ENCODE measurements at places on chromosomes 1 and 21.

DNA sequence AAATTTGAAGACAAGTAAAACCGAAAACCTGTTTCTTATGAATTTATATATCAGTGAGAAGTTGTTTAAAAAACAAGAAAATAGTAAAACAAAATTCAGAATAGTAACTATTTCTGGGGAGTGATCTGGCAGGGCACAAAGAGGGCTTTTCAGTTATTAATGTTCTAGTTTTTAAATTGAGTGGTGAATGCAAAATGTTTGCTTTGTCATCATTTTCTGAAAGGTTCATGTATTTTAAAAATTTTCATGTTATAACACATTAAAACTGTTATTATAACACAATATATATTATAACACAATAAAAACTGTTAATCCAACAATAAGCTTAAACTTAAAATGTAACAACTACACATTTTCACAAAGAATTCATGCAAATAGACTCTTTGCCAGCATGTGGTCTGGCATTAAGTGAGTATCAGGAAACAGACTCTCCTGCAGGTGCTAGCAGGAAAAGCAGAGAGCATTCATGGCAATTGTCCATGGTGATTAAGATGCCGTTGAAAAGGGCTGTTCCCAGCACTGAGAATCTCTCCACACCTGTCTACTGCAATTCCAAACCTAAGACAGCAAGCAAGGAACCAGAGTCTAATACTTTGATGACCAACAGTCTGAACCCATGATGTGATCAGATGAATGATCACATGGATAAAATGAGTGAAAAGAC is 204.9 kb downstream of the TBX15 start:
- no peak for DNase-seq

DNA sequence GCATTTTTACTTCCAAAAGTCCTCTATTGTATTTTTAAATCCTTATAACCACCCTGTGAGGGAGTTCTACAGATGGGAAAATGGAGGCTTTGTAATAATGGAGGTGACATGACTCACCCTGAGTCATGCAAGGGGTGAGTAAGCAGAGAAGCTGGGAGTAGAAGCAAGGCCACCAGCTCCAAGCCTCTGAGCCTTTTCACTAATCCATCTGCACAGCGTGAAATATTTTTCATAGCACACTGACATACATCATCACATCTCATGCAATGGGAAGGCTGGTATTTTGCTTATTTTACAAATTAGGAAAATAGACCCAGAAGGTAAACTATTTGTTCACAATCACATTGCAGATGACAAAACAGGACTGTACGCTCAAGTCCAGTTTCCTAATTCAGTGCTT is 96.9 kb downstream of the KCNH1 start:
- peak; percentile 97 for DNase-seq

DNA sequence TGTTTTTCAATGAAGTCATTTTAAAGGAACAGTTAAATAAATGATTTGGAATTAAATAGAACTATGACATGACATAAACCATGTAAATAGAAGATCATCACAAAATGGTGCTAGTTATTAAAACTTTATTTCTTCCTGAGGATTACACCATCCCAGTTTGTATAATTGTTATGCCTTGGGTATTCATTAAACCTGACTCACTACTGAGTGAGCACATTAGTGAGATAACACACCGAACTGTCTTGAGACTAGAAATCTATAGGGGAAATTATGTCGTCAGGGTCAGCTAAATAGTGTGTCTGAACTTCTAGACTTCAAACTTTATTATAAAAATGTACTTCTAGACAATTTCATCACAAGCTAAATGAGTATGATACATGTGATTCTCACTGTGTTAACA is 189.4 kb downstream of the NCAM2 start:
- DNase-seq: peak; percentile 28

GRCh38 chr1:231865331-231865730 is 238.7 kb downstream of the DISC1 start:
- no peak for DNase-seq

DNA sequence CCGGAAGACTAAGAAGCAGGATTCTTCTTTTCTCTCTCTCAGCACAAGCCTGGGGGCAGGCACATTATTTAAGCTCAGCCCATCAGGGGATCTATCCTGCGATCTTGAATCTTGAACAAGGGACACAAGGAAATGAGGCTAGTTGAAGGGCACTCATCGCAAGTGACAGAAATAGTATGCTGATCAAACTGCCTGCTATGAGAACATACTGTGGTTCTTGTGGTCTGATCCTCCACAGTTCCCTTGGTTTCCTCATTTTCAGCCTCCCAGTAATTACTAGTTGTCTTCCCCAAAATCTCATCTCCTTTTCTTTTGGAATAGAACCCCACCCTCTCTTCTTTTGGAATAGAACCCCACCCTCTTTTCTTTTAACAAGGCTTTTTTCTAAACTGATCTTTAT is 6.5 kb downstream of the ANKRD45 start:
- DNase-seq: no peak

DNA sequence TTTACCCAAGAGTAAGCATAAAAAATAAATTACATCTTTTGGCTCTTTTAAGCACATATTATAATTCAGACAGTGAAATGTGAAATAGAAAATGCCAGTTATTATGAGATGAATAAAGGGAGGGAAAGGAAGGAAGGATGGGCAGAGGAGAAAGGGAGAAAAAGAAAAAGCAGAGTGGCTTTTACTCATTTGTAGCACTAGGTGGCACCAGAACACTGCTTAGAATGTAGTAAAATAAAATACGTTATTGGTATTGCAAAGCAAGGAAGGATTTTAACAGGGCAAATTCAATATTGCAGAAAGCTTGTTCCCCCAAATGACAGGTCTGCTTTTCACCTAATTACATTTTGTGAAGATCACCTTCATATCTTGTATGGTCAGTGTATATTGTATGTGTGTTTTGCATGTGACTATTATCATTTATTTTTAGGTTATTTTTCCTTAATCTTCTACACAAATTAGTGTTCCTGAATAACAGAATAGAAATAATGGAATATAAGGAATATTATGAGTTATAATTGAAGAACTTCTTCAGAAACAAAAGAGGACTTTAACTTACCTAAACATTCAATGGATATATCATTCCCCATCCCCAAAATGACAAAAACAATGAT is 9.1 kb upstream of the PCNX2 start:
- DNase-seq: peak; percentile 24

DNA sequence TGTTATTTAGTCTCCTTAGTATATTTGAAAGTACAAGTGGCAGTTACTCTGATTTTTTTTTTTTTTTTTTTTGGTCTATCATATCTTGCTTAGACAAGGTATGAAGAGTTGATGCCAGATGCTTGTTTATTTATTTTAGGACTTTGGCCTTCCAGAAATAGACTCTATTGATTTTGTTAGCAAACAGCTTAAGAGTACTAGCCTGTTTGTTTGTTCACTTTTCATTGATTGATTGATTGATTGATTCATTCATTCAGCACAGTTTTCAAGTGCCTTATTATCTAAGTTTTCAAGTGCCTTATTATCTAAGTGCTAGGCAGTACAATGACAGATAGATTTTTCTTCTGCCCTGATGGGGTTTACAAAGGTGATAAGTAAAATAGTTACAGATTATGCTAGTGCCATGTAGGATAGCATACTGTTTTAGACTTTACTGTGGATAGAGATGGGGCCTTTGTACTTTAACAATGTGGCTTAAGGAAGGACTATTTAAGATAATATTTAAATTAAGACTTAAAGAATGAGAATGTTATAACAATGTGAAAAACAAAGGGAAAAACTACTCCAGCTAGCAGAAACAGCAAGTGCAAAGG is 50.5 kb downstream of the MTF2 start:
- DNase-seq: no peak

GRCh38 chr1:164801791-164802502 is 243.0 kb downstream of the PBX1 start:
- no peak for DNase-seq

DNA sequence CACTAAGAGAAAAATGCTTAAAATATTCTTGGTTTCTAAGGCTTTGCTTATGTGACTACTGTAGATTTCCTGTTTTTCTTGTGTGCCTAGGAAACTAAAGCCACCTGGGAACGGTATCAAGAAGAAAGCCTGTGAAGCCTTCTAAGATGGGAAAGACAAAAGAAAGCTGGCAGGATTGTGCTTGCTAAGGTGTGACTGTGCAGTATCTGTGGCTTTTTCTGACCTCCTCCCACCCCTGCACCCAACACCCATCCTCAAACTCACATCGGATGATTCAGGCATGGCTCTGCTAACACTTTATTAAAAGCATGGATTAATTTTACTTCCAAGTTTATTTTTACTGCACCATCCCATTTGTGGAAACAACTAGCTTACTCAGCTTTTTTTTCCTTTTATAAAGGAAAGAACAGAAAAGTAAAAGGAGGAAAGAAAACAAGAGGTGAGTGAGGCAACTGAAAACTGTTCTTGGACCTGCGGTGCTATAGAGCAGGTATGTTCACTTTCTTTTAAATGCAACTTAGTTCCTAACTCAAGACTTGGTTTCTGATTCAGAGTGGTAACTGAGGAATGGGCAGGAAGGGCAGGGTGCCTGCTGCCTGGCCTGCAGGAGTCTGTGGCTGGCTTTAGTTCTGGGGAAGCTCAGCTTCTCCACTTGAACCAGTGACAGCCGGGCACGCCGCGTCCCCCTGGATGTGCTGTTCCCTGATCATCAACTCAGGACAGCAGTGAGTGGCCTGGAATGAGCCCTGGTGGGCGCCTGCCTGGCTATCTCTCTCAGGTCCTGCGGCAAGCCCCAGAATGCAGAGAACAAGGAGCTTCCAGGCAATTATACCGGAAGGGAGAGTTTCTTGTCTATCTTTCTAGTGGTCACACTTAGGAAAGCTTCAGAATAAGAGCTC is at the start of gene GBP6:
Gene GBP6, plus strand, starts transcription at position 422 of the 899 bp plus-strand sequence. CDS start 4,493 bp downstream, outside the sequence.
- DNase-seq: peak; percentile 19

- DNase-seq: peak; percentile 21
Measured at GRCh38 chr1:1778663-1779319, 521 bp upstream of the NADK start.

- no peak for DNase-seq
Measured at GRCh38 chr1:237959838-237960237, 69.1 kb upstream of the ZP4 start.

- DNase-seq: no peak
Measured at GRCh38 chr1:5562331-5562730, 429.9 kb downstream of the NPHP4 start.

- no peak for DNase-seq
Measured at GRCh38 chr1:172704001-172704400, 45.1 kb downstream of the FASLG start.

GRCh38 chr1:4797016-4797410 is 142.6 kb downstream of the AJAP1 start:
- no peak for DNase-seq

GRCh38 chr1:27872802-27873551 is 633 bp downstream of the THEMIS2 start:
- no peak for DNase-seq

GRCh38 chr21:44639331-44639655 is 2.1 kb downstream of the KRTAP10-10 start:
- no peak for DNase-seq

DNA sequence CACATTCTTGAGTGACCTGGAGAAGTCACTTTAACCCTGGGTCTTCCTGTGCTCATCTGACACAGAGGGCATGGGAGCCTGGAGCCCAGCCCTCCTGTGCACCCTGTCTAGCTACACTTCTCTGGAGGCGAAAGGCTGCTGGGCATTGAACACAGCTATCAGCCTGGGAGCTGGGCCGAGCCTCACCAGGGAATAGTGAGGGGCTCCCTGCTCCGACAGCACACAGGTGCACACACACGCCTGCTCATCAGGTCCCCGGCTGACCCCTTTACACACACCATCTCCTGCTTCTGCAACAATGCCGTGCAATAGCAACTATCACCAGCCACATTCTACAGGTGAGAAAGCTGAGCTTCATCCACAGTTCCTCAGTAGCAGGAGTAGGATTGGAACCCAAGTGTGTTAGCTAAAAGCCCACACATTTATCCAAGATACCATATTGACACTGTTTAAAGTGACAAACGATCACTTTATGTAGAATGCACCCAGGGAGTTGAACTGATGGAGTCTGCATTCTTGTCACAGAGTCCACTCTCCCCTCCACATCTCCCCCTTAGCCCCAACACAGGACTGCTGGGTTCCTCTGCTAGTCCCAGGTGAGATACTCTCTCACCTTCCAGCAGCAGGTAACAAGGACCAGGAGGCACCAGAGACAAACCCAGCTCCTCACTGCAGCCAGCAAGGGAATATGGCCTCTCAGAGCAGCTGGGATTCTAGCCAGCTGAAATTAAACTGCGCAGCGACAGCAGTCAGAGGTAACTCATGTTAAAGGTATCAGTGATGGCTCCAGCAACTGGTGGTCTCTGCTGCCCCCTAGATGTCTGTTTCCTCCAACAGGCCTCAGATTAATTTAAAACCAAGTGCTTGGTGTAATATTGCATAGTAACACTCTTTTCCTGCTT is 18.3 kb upstream of the CAPN8 start:
- peak; percentile 42 for DNase-seq

DNA sequence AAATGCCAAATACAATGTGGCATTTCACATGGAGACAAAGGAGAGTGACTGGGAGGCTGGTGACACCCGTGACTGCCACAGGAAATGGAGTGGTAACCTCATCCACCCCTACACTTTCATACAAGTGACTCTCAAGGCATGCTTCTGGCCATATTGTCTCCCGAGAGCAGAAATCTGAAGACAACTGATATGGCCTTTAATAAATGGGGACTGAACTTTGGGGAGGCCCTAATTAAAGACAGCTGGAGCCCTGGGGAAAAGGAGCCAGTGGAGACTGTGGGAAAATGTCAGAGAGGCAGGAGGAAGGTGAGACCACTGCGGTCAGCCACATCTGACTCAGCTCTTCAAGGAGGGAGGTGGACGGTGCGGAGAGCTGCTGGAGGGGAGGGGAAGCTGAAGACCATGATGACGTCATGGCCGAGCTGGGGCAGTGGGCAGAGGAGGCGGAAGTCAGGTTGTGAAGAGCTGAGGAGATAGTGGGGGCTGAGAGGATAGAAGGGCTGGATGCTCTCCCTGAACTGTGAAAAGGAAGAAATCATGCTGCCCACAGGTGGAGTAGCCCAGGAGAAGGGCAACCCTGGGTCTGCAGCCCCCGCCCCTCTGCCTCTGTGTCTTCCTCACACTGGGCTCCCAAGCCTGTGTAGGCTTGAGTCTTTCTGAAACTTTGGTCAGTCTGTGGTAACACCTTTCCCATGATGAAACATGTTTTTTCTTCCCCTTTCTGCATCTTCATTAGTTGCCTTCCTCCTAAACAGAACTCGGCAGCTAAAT is 14.0 kb upstream of the NCF2 start:
- DNase-seq: peak; percentile 95

GRCh38 chr1:162070825-162071224 is 1.3 kb downstream of the NOS1AP start:
- DNase-seq: no peak

- DNase-seq: no peak
Measured at GRCh38 chr1:168921629-168922028, 184.9 kb upstream of the ATP1B1 start.

DNA sequence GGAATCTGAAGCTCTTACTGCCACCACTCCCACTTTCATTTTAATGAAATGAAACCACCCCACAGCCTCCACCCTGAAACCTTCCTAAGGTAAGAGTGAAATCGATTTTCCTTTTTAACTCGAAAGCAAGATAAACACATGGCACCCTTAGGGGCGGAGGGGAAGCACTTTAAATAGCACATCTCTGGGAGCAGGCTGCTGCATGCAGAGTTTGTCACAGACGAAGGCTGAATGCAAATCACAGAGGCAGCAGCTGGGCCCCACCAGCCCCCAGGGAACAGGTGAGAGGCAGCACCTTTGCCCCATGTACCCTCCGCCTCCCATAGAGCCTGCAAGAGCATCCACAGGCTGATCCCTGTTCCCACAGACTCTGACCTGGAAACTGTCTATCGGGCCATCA is 60.0 kb upstream of the GRIK3 start:
- no peak for DNase-seq

GRCh38 chr1:84365225-84366221 is 32.8 kb upstream of the DNASE2B start:
- DNase-seq: peak; percentile 98

Data from fibroblast of skin of right biceps (primary cell).